Left lung (tissue), 14 donors: ENCODE measurements at places on chromosomes 4 and X. TPM values are rescaled to one million over a fixed set of nuclear protein-coding genes. Genes with fewer than 3 reads are reported as not detected.

GRCh38 chrX:38991656-38992440 is 190.6 kb downstream of the MID1IP1 start:
- DNase-seq, result no peak

DNA sequence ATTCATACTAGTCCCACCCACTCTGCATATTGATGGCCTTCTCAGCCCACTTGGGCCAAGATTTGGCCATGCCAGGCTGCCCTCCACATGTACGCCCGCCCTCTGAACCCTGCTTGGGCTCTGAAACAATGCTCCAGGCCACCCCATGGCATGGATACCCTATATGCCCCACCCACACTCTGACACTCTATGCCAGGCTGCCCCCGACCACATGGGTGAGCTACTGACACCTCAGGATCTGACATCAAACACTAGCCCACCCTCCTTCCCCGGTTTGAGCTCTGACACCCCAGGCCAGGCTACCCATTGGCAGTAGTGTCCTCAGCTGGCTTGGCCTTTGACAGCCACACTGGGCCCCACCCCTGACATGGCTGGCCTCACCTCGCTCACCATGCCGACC is 69.5 kb downstream of the HPRT1 start:
- no peak for DNase-seq

CXCL5 gene
- total RNA-seq, result 35.0 TPM

SERPINA7 gene
- not detected for total RNA-seq

TMA16 gene
- total RNA-seq, result 22.8 TPM
